ENCODE measurements at places on chromosomes 16 and 17.
A peak's percentile ranks its signal among the peaks of the same experiment; 100 is the strongest.

DNA sequence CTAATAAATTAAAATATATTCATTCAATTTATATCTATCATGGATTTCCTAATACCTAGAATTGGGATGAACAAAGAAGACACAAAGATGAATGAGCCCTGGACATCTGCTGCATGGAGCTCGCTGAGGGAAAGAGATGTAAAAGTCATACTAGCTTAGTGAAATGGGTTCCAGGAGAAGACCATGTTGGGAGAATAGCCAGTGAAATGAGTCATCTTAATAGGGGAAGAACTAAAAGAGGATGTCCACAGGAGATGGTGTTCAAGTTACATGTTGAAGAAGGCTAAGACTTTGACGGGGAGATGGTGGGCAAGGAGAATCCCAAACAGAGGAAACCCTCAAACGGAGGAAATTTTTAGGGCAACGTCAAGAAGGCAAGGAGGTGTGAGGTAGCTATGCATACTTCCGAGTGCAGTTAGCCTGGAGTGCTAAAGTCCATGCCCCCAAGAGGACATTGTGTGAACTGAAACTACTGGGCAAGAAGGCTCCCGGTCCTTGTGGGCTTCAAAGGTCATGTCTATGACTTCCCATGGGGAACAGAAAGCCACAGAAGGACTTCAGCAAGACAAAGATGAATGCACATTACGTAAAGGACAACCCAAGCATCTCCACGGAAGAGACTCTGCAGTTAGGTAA lies 220.5 kb upstream of the CDH11 start:
- no peak for DNase-seq

DNA sequence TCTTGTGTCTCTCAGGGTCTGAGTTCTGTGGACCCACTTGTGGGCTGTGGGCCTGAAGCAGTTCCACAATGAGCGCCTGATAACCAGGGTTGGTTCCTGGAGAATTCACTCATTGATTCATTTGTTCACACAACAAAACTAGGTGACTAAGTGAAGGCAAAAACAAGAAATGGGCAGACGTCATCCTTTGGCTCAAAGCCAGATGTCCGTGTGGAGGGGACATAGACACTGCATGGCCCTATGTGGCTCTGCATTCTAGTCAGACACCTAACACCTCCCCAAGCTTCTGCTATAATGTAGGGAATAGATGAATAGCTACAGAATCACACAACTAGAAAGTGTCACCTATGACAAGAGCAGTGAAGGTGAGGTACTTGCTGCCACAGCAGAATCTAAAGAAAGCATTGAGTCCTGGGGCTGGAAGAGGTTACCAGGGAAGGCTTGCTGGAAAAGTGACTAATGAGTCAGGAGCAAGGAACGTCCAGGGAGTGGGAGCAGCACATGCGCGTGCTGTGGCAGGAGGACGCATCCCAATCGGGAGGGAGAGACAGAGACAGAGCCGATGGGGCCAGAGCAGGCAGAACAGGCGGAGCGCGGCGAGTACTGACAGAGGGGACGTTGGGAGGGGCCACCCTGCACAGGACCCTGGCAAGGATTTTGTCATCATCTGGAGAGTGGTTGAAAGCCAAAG lies 58.9 kb downstream of the CES1 start:
- no peak for DNase-seq

GRCh38 chr17:27370776-27371175 lies 76.9 kb downstream of the WSB1 start:
- DNase-seq: no peak

DNA sequence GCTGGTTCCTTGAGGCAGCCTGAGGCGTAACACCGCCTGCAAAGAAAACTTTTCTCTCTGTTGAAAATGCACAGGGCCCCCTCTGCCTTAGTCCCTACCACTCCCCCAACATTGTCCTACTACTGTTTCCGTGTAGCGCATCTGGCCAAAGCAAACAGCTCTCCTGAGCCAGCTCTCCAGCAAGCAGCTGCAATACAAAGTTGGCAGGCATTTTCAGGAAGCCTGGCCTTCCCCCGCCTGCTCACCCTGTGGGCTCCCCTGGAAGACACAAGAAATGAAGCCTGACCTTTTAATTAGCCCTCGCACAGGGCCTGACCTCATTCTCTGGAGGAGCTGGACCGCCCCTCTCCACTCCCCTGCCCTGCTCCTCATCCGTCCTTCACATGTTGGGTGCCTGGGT lies 66.7 kb downstream of the SOX9 start:
- no peak for DNase-seq

DNA sequence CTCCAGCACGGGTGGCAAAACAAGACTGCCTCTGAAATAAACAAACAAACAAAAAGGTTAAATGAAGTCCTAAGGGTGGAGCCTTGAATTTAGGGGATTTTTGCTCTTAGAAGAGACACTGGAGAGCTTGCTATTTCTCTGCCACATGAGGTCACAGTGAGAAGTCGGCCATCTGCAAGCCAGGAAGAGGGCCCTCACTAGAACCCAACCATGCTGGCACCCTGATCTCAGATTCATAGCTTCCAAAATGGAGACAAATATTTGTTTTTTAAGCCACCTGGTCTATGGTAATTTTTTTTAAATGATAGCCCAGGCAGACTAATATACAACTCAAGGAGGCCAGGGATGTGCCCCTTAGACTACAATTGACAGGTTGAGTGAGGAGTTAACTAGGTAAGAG lies 255.5 kb downstream of the XYLT1 start:
- no peak for DNase-seq

DNA sequence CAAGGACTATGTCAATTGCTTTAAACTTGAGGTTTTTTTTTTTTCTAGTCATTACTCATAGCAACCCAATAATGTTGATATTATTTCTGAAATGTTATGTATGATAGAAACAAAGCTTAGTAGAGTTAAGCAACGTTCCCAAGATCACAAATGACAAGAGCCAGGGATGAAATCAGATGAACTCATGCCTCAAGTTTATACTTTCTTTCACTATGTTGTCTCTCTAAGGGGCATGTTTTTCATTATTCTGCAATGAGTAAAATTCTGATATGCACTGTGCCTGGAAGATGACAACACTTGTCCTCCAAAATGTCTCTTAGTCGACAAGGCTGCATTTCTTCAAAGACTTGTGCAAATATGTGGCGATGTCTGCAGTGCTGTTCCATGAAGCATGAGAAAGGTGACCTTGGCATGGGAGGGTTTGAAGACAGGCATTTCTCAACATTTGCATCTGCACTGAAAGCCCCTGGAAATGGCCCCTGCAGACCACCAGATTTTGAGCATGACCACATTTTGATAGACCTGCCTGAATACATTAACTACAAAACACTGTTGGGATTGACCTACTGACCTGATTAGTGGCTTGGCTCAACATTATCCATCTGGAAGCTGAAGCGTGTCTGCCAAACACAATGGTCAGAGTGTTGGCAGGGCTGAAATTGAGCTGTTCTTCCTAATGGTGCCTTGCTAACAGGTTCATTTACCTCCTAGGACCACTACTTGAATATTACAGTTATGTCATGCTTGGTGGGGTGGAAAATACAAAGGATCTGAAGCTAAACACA lies 1027.5 kb downstream of the CDH11 start:
- DNase-seq: no peak

GRCh38 chr16:88561485-88562359 lies 8.5 kb upstream of the ZC3H18 start:
- DNase-seq: peak; percentile 27

DNA sequence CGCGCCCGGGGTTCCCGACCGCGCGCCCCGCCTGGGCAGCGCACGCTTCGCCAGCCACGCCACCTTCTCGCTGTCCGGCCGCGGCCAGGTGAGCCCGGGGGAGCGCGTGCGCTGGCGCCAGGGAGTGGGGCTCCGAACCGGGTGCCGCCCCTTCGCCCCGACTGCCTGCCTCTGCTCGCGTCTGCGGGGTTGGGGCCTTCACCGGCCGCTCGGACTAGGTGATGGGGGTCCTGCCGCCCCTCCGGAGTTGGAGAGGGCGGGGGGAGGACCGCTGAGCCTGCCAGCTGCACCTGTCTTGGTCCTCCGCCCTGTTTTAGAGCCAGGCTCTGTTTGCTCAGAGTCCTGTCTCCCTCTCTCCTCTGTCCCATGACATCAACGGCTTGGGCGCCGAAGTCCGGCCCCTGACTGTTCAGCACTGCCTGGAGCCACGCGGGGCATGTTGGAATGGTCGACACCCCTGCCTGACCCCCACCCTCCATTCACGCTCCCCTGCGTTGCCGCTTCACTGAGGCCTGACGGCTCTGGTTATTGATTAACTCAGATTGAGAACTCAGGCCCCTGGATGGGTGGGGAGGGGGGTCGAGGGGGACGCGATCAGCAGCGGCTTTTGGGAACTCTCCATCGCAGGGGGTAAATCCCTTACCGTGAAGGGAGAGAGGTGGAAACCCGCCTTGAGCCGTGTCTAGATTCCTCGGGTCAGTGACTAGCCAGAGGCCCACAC lies 748 bp downstream of the SMTNL2 start:
- DNase-seq: no peak

GRCh38 chr17:58875261-58875660 lies 119.6 kb downstream of the PPM1E start:
- DNase-seq: no peak

GRCh38 chr16:6969594-6969993 lies 363.1 kb upstream of the RBFOX1 start:
- DNase-seq: no peak

DNA sequence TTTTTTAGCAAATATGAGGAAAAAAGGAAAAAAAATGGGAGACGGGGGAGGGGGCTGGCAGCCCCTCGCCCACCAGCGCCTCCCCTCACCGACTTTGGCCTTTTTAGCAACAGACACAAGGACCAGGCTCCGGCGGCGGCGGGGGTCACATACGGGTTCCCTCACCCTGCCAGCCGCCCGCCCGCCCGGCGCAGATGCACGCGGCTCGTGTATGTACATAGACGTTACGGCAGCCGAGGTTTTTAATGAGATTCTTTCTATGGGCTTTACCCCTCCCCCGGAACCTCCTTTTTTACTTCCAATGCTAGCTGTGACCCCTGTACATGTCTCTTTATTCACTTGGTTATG lies 1.2 kb upstream of the TMEM88 start:
- no peak for DNase-seq

DNA sequence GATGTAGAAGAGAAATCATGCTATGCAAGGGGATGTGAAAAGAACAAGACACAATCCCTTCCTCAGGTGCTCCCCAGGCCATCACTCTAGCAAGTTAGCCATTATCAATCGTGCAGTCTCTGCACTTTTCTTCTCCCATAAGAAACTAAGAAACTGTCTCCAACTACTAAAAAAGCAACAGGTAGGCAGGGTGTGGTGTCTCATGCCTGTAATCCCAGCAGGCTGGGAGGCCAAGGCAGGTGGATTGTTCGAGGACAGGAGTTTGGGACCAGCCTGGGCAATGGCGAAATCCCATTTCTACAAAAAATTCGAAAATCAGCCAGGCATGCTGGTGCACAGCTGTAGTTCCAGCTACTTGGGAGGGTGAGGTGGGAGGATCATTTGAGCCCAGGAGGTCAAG lies 13.8 kb downstream of the PARN start:
- DNase-seq: no peak

- no peak for DNase-seq
Observed at GRCh38 chr16:58393138-58393504, 850 bp downstream of the GINS3 start.

GRCh38 chr17:28816540-28816939 lies 26.1 kb downstream of the FAM222B start:
- no peak for DNase-seq

GRCh38 chr16:62883509-62883908 lies 847.3 kb upstream of the CDH8 start:
- no peak for DNase-seq

GRCh38 chr17:2259769-2260536 lies 43.6 kb downstream of the SMG6 start:
- DNase-seq: no peak

- DNase-seq: no peak
Observed at GRCh38 chr17:31053071-31053470, 41.7 kb upstream of the NF1 start.

GRCh38 chr17:72274614-72275013 lies 153.8 kb downstream of the SOX9 start:
- no peak for DNase-seq

- no peak for DNase-seq
Observed at GRCh38 chr17:45104907-45105624, 27.2 kb downstream of the PLCD3 start.

DNA sequence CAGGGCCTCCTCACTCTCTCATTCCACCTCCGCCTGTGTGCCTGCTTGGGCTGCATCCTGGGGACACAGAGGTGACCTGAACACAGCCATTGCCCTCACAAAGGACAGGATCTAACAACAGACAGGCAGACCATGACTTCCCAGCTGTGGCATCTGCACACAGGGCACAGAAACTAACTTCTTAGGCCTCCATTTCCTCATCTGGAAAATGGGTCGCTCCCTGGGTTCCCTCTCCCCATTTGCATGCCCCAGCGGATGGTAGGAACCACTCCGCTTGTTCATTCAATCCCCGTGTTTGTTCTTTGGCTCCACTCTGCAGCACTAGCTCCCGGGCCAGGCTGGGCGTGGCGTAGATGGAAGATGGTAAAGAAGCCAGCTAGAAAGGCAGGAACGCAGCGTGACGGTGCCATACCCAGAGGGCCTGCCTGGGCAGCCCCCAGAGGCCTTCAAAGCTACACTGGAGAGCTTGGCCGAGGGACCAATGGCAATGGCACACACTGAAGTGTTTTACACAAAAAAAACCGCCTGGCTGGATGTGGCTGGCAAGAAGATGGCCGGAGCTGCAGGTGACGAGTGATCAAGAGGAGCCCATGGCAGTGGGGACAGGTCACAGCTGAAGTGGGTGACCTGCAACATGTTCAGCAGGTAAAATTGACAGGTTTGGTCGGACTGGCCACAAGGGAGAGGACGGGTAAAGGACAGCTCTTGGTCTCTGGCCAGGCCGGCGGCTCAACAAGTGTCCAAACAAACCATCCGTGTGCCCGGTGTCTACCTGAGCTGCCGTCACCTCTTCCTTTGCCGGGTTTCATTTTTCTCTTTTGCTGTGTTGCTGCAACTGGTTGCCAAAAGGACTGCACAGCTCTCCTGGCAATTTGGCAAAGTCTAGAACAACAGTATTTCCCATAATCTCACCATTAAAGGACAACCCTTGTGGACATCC lies 66.9 kb downstream of the SOCS1 start:
- DNase-seq: no peak

GRCh38 chr16:75687361-75687760 lies 10.6 kb upstream of the CPHXL2 start:
- no peak for DNase-seq

- no peak for DNase-seq
Observed at GRCh38 chr16:23406546-23407240, 46.3 kb downstream of the COG7 start.
